ELR (cell line): ENCODE measurements at places on chromosomes 3 and 15.

- DNase-seq = no peak
These were observed 835.4 kb upstream of the GBE1 start for GRCh38 chr3:82596805-82597204.

GRCh38 chr3:143040261-143040879, 39.0 kb downstream of the U2SURP start:
- DNase-seq = peak; percentile 61

DNA sequence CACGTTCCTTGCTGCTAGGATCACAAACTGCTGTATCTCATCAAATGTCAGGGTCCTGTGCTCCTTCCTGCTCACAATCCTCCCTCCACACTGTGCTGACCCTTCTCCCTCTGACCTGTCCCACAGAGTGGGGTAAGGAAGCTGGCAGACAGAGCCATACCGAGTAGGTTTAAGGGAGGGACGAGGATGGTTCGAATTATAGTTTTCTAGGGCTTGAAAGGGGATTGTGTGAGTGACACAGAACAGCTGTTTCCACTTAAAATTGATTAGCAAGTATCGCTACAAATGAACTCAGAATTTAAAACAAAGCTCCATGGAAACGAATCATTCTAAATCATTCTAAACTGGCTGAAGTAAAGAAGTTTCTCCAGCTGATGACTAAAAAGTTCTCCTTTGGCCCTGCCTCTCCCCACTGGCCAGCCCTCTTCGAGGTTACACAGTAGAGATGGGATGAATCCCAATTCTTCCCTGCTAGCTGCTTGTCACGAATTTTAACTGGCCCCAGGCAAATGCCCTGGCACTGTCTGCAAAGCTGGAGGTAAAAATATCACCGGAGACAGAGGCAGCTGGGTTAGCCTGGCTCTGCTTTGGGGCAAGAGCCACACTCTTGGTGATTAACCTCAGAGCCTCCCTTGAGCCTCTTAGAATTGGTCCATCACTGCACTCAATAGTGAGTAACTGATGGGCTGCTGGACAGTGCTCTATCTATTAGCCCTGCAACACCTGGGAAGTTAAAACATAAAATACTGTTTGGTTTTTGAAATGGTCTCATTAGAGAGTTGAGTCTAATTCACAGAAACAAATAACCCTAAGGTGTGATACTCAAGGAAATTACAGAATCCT, 194.9 kb downstream of the CHST2 start:
- no peak for DNase-seq

DNA sequence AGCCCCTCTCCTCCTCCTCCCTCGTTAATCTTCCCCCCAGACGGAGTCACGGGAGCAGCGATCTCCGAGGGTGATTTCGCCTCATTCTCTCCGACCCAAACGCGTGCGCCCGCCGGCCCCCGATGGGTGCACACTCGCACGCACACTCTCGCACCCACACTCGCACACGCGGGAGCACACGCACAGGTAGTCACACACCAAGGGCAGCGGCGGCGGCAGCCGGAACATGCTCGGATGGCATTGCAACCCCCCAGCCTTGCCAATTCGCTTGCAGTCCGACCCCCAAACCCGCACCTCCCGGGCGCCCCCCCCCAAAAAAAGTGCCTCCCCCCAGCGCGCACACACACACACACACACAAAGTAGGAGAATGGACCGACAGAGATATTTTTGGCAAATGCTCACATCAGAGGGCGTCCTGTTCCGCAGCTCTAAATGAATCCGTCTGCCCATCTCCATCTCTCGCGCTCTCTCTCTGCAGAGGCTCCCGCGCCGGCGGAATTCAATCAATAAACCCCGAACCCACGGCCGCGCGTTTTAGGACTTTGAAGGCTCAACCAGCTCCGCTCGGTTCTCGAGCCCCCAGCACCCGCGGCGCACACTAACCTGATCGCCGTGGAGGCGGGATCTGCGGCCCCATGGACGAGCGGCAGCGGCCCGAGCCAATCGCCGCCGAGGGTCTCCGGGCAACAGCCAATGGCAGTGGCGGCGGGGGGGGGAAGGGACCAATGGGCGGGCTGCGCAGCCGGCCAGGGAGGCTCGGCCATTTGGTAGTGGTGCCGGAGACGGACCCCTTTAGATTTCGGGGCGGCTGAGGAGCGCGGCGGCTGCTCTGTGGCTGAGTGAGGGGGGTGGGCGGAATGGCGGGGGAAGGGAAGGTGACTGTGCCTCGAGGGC, at the start of gene ANP32A:
Gene ANP32A, minus strand, starts transcription at position 601 of the 895 bp plus-strand sequence. Its CDS starts 144 bp downstream, at position 457.
- peak; percentile 93 for DNase-seq

DNA sequence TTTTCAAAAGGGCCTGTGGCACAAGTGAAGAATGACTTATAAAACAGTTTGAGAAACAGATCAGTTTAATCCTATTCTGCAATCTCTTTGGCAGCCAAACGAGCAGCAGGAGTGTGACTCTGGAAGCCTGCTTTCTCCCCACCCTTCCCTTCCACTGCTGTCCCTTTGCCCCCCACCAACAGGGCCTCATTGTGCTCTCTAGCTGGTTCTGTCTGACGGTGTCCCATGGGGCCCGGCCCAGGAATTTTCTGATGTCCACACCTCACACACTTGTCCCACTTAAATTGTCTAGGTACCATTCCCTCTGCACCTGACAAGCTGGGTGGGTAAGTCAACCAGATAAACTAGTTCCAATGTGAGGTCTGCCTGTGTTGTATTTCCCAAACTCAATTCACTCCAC, 16.4 kb downstream of the SLCO2A1 start:
- DNase-seq = no peak
